ENCODE measurements at places on chromosomes 5 and 9.

DNA sequence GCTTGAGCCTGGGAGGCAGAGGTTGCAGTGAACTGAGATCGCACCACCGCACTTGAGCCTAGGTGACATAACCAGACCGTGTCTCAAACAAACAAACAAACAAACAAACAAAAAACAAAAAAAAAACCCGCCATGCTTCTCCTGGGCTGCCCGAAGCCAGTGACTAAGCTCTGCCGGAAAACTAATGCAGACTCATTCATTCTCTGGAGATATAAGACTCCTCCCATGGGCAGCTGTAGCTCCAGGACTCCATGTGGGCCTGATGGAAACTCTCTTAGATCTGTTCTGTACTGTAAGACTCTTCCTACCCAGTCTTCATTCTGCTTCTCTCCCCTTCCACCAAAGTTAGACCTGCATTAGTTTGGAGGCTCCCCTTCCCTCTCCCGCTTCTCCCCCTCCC is 11.1 kb downstream of the GLDC start:
- DNase-seq, result no peak

- DNase-seq, result no peak
Observed at GRCh38 chr5:141772281-141772680, 90.3 kb upstream of the ARAP3 start.

- DNase-seq, result no peak
Observed at GRCh38 chr9:20540169-20540863, 82.0 kb downstream of the MLLT3 start.

- DNase-seq, result no peak
Observed at GRCh38 chr5:40442346-40442745, 237.4 kb upstream of the PTGER4 start.

DNA sequence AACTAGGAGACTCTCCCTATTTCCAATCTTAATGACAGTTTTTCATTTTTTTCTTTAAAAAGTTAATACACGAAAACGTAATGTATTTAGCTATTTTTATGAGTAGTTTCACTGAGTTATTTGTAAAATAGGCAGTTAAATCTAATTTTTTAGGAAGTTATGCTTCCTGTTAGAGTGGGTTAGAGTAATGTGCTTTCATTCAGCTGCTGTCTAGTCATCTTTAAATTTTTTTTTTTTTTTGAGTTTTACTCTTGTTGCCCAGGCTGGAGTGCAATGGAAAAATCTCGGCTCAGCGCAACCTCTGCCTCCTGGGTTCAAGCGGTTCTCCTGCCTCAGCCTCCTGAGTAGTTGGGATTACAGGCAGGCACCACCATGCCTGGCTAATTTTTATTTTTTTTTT is 34.0 kb downstream of the CDC42SE2 start:
- no peak for DNase-seq

GRCh38 chr5:77707791-77708190 is 68.3 kb downstream of the TBCA start:
- no peak for DNase-seq

DNA sequence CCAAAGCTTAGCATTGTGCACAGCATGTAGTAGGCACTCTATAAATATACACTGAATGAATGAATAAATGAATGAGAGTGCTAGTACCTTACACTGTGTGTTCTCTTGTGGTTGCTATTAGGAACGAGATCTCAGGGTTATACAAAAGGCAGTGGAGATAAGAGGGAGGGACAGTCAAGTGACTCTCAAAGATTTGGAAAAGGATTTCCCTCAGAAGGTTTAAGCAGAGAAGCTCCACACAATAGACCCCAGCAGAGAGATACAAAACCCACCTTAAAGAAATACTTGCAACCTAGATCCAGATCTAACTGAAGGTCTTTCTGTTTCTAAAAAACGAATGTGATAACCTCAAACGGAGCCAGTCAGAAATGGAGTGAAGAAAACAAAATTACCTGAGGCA is 11.8 kb upstream of the EFNA5 start:
- no peak for DNase-seq

- DNase-seq, result no peak
Observed at GRCh38 chr9:133689151-133689763, 48.9 kb downstream of the SARDH start.

DNA sequence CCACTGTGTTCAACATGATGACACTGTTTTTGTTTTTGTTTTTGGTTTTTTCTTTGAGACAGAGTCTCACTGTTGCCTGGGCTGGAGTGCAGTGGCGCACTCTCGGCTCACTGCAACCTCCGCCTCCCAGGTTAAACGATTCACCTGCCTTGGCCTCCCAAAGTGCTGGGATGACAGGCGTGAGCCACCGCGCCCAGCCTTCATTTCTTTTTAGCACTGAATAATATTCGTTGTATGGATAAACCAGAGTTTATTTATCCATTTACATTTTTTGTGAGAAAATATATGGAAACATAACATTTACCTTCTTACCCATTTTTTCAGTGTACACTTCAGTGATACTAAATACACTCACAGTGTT is 4.2 kb downstream of the CARD19 start:
- DNase-seq, result no peak

DNA sequence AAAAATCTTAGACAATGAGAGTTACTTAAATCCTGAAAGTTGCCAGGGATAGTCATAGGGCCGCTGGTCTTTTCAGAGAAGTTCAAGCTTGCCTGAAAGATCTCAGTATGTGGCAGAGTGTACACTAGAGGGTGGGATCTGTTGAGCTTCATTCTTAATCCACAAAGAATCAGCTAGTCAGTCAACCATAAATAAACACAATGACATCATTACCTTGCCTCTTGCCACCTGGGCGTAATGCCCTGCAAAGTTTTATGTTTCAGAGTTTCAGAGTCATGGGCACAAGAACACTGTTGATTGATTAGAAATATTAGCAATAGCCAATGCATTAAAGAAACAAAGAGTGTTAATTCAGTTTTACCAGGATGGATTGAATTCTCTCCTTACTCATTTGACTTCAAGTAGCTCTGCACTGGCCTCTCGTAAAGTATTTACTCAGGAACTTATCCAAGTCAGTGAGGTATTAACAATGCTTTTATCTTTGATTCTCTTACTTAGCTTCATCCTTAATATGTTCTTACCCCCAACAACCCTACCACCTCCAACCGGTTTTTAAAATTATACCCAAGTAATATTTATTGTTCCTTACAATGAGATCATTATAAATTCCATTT is 14.3 kb upstream of the ANXA1 start:
- no peak for DNase-seq

DNA sequence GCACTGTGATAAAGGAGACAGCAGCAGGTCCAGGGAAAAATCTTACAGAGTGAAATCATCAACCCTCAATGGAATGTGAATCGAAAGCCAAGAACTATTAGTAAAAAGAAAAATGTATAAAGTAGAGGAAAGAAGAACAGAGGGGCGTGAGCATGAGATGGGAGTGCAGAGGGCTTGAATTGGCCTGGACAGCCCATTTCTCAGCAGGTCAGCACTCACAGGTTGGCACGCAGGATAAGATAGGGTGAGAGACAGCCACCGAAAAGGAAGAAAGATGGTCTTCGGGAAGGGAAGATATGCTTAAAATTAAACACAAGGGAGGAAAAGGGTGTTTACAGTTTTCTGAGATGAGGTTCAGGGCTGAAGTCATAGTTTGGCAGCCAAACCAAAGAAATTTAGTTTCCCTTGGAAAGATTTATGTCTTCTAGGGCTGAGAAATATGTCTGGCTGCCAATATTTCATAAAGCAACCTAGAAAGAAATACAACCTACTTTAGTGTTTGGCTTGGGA is 524.7 kb downstream of the SPATA31D1 start:
- no peak for DNase-seq

DNA sequence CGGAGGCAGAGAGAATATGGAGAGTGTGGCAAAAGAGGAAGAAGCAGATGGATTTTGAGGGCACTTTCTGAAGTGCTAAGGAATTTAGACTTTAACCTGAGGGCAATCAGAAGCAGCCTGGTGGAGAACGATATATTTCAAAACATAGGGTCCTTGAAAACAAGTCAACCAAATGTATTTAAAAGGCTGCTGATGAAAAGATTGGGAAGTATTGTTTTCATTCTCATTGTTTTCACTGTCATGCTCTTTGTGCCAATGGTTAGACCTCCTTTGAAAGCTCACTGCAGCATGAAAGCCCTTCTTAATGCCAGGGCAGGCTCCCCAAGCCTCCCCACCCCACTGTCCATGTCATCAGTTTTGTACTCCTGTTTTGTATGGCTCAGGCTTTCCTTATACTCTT is 2.5 kb upstream of the GPX3 start:
- no peak for DNase-seq

DNA sequence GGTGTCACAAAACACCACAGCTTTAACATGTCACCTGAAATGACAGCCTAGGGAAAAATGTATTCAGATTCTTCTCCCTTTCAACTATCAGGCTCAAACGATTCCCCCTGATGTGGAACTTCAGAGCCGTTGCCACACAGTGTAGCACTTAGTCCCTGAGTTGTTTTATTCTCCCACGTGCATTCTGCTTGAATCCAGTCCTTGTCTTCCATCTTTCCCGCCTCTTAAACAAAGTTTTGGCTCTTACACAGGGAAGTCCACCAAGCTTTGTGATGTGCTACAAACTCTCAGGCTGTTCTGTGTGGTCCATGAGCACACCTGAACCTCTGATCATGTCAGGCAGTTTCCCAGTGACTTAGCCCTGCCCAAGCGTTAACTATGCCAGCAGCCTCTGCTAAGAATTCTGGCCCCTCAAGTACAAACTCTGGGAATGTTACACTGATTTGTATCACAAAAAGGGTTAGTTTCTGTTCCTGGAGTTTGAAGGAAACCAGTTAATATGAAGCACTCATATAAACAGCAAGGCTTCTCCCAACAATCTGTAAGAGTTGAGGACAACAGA is 45.8 kb upstream of the RNF38 start:
- no peak for DNase-seq

GRCh38 chr5:144503123-144503522 is 332.4 kb downstream of the KCTD16 start:
- DNase-seq, result no peak

DNA sequence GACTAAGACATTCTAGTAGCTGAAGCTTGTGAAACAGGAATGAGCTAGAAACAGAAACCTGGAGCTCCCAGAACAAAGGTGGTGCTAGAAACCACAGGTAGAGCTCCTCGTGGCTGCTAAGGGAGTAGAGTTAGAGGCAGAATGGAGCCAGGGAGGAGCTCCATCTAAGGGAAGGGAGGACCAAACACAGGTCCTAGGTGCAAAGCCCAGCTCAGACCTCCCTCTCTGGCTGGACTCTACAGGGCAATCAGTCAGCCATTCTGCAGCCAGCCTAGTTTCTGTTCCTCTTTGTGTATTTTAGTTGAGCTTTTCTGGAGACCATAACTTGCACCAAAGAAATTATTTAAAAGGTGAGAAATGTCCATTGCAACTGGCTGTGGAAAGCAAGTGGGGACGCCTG is 70.4 kb downstream of the CRB2 start:
- no peak for DNase-seq

DNA sequence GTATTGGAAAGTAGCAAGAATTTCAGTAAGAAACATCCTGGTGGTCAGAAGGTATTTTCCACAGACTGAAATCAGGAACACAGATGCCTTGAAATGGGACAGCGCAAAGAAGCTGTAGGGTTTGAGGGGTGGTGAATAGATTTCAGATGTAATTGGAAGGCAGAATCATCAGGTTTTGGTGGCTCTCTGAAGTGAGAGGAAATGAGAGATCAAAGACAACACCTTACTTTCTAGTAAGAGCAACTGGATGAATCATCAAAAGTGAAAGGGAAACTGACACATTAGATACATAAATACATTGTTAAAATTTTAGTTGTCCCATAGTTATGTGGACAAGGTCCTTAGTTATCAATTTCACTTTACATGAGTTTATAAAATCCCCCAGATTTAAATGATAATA is 188.2 kb upstream of the SLC27A6 start:
- no peak for DNase-seq

DNA sequence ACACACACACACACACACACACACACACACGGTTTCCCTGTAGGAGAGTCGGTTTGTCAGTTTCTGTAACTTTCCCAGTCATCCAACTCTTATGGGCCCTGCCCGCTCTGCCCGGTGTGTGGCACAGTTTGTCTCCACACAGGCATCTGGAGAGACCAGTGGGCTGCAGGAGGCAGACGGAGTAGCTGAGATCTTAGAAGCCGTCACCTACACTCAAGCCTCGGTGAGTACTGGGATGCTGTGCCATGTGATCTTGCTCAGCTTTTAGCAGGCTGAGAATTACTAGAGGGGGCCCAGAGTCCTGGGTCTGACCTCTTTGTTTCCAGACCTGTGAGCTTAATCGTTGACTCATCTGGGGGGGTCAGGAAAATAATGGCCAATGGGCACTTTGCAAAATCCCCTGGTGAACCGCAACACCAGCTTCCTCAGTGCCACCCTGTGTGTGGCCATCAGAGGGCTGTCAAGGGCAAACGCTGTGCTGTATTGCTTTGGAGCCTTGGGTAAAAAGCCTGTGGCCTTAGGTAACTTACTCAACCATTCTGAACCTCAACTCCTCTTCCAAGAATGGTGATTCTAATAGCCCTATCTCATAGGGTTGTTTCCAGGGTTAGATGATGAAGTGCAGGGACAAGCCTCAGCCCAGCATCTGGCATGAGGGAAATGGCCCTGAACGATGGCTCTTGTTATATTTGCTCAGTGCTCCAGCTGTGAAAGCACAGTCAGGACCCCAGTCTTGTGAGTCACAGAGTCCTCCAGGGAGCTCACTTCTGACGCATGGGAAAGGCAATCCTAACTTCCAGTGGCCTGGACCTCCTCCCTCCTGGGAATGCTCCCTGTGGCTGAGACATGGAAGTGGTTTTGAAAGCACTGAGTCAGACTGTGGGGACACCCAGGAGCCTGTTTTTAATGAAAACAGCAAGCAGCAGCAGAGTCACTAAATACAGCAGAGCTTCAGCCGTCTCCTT is 45.6 kb downstream of the COL15A1 start:
- DNase-seq, result no peak

- DNase-seq, result no peak
Observed at GRCh38 chr5:15718421-15719179, 218.6 kb downstream of the FBXL7 start.

- DNase-seq, result no peak
Observed at GRCh38 chr5:82367930-82368329, 89.8 kb upstream of the RPS23 start.

DNA sequence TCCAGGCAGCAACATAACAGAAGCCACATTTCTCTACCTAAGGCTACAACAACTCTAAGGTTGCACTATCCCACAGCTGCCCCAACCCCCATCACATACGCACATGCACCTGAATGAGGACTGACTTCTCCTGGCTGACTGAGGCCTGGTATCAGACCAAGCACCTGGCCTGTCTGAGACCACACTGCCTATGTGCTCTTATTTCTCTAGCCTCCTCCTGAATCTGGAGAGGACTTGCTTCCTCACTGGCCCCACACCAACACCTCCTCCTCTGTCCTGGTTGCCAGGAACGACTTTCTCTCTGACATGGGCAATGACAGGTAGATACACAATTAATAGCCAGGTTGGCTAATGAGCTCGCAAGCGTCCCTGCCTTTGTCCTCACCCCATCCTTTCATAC is 14.9 kb upstream of the VDAC1 start:
- DNase-seq, result no peak

- no peak for DNase-seq
Observed at GRCh38 chr5:33842456-33842855, 49.3 kb downstream of the ADAMTS12 start.

DNA sequence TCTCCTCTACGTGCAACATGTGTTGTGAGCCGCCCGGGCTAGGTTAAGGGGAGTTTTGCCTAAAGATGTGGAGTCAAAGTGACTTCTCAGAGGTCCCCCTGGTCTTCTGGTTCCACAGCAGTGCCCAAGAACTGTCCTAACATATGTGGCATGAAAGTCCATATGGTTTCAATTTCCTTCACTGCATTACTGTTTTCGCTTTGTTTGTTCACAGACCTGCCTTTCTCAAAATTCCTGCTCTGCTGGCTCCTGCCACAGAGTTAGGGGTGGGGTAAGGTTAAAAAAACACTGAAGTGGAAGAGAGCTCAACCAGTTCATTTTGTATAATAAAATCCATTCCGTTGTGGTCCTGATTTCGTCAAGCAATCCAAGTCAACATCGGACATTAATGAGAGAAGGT is 289.4 kb downstream of the DMAC1 start:
- DNase-seq, result no peak
